KBM-7 (cell line): ENCODE measurements at places on chromosomes 6 and 20.

GRCh38 chr6:85432554-85432953 is 17.3 kb upstream of the NT5E start:
- no peak for DNase-seq

- no peak for DNase-seq
Measured at GRCh38 chr6:87798393-87799278, 96.6 kb upstream of the AKIRIN2 start.

DNA sequence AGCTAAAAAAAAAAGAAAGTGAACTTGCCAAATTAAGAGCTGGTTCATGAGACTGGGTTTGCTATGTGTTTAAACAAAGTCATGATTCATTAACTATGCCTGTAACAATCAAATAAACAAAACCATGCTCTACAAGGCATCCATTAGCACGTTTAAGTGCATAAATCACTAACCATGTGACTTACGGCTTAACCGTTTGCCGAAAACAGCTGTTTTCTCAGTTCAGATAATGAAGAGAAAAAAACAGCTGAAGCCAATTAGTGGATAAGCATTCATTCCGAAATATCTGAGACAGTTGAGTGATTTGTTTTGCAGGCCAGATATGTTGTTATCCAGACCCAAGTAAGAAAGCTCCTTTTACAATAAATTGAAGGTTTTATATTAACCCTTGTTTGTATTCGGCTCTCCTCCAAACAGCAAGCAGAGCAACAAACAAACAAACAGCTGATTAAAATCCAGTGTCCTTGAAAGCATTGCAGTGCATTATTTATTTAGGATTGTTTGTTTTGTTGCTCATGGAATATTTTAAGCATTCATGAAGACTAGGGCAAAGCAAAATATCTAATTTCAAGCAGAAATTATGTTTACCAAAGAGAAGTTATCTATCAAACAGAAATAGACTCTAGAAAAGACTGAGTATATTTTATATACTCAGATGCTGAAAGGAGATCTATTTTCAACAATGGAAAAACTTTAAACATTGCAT is 343.5 kb downstream of the RFPL4B start:
- DNase-seq, result no peak

- peak; percentile 40 for DNase-seq
Measured at GRCh38 chr6:20608356-20608755, 74.1 kb downstream of the CDKAL1 start.

GRCh38 chr6:165605901-165606739 is 56.9 kb downstream of the PDE10A start:
- no peak for DNase-seq

GRCh38 chr6:146885708-146886457 is 287.1 kb downstream of the ADGB start:
- no peak for DNase-seq

GRCh38 chr6:53360093-53360912 is 11.6 kb upstream of the ELOVL5 start:
- no peak for DNase-seq

DNA sequence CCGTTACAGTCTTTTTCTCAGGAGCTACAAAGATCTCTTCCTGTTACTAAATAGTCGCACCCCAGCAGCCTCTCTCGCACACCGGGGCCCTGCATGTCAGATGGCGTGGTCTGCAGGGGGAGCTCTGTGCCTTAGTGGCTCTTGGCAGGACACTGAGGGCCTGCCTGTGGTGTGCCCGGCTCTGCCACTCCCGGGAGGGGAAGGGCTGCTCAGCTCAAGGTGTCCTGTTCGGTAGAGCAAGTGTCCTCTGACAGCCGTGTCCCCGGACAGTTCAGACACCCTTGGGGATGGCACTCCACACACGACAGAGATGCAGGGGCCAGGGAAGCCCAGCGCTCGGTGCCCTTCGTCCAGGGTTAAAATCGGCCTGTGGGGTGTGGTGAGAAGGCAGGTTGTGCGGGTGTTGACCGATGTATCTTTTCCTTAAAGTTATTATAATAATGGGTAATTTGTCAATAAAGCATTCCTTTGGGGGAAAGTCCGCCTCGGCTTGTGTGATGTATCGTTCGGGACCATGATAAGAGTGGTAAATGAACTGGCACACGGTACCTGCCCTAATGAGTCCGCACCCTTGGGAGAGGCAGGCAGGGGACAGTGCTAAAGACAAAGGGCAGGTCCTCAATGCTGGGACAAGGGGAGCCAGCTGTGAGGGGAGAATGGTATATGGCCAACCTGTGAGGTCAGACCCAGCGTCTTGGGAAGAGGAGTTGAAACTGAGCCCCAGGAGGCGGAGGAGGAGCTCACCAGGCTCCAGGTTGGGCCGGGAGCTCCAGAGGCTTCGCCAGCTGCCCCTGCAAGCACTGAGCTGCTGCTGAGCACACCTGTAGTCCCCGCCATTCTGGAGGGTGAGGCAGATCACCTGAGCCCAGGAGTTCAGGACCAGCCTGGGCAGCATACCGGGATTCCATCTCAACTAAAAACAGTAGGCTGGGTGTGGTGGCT is 3.6 kb upstream of the DNAJC5 start:
- DNase-seq, result peak; percentile 9

- DNase-seq, result peak; percentile 4
Measured at GRCh38 chr6:111761783-111762312, 111.4 kb downstream of the FYN start.

DNA sequence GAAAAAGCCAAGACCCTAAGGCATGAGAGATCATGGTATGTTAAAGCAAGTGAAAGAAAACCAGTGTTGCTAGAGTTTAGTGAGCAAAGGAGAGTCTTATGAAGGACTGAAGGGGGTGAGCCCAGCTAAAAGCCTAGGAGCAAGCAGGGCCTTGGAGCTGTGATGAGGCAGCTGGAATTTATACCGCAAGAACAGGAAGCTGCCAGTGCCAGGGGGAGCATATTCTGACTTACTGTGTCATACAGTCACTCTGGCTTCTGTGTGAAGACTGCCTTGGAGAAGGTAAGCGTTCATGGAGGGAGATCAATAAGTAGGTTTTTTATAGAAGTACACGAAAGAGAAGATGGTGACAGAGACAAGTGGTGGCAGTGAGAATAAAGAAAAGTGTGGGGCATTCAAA is 308.9 kb upstream of the THEMIS start:
- peak; percentile 8 for DNase-seq

- DNase-seq, result no peak
Measured at GRCh38 chr20:53227523-53227922, 255.4 kb downstream of the TSHZ2 start.

- no peak for DNase-seq
Measured at GRCh38 chr6:135030532-135031178, 24.0 kb downstream of the HBS1L start.

DNA sequence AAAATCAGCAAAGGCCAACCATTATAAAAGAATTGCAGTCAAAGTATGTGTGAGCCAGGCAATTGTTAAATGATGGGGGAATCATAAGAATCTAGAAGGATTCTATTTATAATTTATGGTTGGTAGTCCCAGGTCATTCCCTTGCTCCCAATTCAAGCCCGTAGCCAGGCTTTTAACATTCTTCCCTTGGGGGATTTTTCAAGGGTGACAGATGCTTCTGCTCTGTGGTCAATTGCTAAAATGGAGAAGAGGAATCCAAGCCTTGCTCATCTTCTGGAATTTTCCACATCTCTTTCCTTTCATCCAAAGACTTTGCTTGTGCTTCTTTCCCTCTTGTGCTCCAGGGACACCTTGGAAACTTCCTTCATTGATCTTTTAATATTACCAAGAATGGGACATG is 18.0 kb upstream of the BCAS1 start:
- no peak for DNase-seq
